ENCODE measurements at places on chromosomes 4 and X. TPM values are rescaled to one million over a fixed set of nuclear protein-coding genes. Genes with fewer than 3 reads are reported as not detected.

The ASB5 gene
- total RNA-seq, result not detected

- no peak for DNase-seq
These were observed 10.0 kb upstream of the HAND2 start for GRCh38 chr4:173539986-173540385.

The AMBN gene
- total RNA-seq, result not detected

DNA sequence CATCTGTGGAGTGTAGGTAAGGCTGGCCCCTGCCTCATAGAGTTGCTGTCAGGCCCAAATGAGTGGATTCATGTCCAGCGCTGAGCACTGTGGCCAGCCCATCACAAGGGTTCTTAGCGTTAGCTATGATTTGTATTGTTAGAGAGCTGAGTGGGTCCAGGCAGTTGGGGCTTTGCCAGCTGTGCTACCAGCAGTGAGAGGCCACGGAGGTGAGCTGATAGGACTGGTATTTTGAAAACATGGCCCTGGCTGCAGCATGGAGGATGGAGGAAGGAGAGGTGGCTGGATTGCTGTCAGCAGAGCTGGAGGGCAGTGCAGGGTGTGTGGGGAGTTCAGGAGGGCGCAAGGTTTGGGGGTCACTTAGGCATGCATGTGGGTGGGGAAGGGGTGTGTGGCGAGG lies 69.8 kb downstream of the PSAPL1 start:
- no peak for DNase-seq

The MTTP gene
- total RNA-seq, result 2.2 TPM

DNA sequence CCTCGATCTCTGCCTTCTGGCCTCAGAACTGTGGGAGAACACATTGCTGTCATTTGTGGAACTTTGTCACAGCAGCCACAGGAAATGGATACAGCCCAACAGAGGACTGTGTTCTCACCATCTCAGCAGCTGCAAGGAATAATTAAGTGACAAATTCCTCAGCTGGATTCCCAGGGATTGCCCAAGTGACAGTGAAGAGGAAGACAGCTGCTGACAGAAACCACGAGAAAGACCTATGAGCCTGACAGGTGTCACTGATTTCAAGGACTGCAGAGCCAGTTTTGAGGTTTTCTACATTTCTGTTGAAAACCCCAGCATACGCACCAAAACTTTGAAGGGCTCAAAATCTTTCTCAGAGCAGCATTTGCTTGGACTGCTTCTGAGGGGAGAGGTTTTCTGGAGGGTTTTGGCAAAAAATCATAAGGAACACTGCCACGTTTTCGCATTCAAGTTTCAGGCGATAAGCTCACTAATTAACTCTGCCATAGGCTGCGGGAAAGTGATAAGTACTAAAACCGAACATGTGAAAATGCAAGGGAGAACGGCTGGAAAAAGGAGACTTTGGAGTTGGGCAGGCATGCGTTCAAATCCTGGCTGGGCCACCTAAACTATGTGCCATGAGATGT lies 88.8 kb downstream of the DRD5 start:
- no peak for DNase-seq

The TMPRSS11F gene
- total RNA-seq, result not detected

DNA sequence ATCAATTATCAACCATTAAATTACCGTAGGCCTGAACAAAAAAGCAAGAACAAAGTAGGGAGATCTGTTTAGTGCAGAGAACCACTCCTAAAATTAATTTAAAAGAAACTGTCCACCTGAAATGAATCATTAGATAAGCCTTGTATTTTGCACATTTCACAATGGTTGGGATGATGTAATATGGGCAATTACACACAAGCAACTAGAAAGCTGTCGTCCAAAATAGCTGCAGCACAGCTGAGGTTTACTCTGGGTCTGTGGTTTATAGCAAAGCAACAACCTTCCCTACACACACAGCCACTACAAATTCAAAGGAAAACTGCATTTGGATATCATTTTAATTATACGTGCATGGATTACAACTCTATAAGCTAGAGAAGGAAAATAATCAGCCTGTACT lies 28.5 kb downstream of the PCDH19 start:
- DNase-seq, result no peak

The CTAG2 gene
- not detected for total RNA-seq

GRCh38 chr4:168488869-168489274 lies 8.0 kb upstream of the PALLD start:
- no peak for DNase-seq

DNA sequence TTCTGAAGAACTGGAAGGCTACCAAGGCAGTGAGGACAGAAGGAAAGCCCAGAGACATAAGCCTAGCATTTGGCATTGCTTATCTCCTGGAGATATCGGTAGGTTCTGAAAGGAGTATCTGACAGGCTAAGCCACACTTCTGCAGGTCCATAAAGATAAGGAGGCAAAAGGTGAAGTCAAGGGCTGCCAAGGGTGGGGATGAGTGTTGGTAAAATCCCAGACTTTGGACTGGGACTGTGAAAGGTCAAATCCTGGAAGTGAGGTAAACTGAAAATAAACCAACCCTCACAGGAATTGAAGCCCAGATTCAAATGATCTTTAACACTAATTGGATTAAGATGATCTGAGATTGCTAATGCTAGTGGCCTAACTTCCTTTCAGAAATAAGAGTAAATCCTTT lies 27.4 kb downstream of the GK start:
- no peak for DNase-seq

The ACOX3 gene
- total RNA-seq, result 15.0 TPM

DNA sequence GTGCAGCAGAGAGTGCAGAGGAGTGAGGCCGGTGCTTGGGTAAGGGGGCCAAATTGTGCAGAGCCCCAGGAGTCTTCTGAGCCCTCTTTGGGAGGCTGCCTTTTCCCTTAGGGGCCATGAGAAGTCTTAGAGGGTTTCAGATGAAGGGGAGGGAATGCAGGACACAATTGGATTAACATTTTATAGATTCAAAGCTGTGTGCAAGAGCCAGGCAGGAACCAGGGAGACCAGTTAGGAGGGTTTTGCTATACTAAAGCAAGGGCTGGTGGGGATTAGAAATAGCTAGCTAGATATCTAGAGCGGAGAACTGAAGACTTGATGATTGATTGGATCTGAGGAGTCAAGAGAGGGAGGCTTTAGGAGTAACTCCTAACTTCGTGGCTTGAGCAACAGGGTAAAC lies 49.5 kb upstream of the SETD7 start:
- no peak for DNase-seq

The ARX gene
- total RNA-seq, result 110 TPM

GRCh38 chr4:86497131-86497530 lies 97.0 kb upstream of the PTPN13 start:
- DNase-seq, result no peak

- DNase-seq, result no peak
These were observed 2542.7 kb downstream of the PCDH7 start for GRCh38 chr4:33262824-33263223.

The COX7B2 gene
- total RNA-seq, result not detected

GRCh38 chr4:146650034-146650433 lies 11.3 kb downstream of the POU4F2 start:
- no peak for DNase-seq

The CLTRN gene
- total RNA-seq, result 1.2 TPM

DNA sequence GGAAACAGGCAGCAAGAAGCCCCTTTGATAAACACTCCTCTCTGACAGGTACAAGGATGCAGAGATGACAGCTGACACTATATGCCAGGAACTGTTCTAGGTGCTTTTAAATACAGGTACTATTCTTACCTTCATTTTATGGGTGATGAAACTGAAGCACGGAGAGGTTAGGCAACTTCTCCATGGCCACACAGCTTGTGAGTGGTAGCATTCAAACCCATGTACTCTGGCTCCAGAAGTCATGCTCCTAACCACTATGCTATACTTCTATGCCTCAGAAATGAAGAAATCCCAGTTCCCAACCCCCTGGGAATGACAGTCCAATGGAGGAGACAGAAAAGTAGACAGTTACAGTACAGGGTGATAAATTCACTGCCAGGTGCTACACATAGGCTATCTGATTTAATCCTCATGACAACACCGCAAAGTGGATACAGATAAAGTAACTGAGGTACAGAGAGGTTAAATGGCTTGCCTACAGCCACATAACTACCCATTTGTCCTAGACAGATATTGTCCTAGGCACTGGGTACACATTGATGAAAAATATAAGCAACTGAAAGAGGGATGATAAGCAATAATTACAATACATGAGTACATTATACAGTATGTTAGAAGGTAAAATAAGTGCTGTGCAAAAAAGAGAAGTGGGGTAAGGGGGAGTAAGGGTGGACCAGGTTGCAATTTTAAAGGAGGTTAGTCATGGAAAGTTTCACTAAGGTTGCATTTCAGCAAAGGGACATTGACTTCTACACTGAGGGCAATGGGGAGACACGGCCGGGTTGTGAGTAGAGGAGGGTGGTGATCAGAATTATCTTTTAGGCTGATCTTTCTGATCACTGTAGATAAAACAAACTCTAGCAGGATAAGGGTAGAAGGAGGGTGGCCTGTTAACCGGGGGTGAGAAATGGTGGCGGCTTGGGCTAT lies 1.6 kb upstream of the F8 start:
- DNase-seq, result no peak

DNA sequence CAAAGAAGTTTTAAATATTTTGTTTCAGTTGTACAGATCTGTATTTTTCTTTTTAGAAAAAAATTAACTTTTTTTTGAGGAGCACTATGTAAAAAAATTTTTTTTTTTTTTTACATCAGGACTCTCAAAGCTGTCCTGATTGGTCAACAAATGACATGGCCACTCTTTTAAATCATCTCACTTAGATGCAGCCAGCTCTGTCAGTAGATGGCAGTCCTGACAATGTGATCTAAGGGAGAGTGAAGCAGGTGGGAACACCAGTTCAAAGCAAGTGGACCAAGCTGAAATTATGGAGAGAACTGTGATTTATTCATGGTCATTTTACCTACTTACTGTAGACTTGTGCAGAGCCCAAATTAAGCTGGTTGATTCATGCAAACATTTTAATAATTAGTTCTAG lies 174.7 kb upstream of the GPRIN3 start:
- no peak for DNase-seq

- DNase-seq, result no peak
These were observed 139.0 kb downstream of the UNC5C start for GRCh38 chr4:95409750-95410149.

The NPY5R gene
- total RNA-seq, result 0.69 TPM

The MAGEB2 gene
- total RNA-seq, result 0.15 TPM
